CD8-positive, alpha-beta T cell (primary cell): ENCODE measurements at places on chromosomes 5 and 9. TPM values are rescaled to one million over a fixed set of nuclear protein-coding genes. Genes with fewer than 3 reads are reported as not detected.

DNA sequence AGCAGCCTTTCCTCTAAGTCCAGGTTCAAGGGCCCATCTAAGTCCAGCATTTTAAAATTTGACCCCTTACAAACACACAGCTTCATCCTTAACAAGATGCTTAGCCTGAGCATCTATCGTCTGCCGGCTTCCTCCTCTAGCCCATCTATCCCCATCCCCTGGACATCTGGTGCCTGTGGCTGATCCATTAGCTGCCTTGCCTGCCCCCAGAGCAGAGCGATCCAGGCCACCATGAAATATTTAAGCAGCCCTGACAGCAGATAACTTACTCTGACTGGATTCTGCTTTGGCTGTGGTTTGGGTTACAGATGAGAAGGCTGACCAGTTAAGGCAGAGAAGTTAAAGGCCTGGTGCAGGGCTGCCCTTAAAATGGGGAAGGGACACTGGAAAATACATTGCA lies 30.9 kb upstream of the CPEB4 start:
- no peak for DNase-seq

DNA sequence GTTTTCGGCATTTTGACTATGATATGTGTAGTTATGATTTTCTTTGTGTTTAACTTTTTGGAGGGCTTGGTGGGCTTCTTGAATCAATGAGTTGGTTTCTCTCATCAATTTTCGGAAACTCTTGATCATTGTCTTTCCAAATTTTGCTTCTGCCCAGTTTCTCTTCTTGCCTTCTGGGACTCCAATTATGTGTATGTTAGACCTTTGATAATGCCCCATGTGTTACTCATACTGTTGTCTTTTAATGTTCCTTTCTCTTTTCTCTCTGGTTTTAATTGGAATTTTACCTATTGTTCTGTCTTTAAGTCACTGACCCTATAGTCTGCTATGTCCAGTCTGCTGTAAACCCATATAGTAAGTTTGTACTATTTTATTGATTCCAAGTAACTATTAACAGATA lies 41.5 kb downstream of the KCNIP1 start:
- no peak for DNase-seq

DNA sequence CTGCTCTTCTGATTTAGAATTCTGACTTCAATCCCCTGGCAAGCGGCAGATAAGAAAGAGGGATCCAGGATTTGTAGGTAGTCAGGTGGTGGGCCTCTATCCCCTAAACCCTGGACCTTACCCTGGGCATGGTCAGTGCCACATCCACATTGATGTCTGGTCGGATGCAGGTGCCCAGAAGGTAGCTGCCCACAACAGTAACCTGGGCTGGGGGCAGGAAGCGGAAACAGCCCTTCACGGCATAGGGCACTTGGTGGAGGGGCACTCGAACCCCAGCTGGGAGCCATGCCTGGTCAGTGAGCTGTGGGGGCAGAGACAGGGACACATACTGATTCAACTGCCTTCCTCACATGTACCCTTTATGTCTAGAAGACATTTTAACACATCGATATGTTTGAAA lies 3.8 kb downstream of the NOL6 start:
- DNase-seq, result no peak

COL5A1 gene
- total RNA-seq, result 0.31 TPM

GRCh38 chr9:34744295-34745221 lies 34.6 kb upstream of the CCL21 start:
- no peak for DNase-seq

GRCh38 chr9:98096091-98096490 lies 22.9 kb downstream of the TRIM14 start:
- DNase-seq, result no peak

DNA sequence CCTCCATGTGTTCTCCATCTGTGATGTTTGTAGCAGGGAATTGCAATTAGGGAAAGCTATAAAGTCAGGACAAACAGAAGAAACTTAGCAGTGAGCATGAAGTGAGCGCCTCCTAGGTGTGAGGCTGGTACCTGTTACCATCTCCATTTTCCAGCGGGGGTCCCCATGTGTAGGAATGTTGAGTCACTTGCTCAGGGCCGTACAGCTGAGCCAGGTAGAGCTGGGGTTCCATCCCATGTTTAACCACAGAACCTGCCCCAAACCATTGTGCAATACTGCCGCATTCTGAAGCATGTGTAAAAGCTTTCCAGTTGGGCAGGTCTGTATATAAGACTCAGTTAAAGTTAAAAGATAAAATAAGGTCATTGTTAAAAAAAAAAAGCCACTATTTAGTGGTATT lies 62.7 kb downstream of the NDFIP1 start:
- DNase-seq, result no peak
